ENCODE measurements at places on chromosomes 12 and 14.

DNA sequence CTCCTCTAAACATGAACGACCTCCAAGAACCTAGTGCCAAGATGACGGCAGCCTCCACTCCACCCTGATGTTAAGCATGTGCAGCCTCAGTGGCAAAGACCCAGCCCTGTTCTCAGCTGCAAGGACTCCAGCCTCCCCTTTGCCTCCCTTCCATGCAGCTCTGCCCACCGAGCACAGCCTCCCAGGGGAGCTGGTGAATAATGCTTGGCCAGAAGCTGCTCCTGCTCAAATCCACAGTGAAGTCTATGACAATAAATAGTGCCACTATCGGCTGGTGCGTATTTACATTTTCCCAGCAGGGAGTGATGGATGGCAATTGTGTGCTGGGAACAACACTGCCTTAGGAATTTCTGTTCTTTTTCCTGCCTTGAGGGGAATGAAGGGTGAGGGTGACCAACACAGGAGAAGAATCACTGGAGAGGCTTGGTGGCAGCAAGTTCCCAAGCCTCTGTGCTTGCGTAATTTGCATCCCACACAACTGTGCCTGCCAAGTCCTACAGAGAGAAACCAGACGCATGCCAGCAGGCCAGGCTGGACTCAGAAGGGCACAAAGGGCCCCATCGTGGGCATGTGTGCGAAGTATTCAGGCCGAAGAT is 29.9 kb upstream of the TC2N start:
- no peak for DNase-seq

DNA sequence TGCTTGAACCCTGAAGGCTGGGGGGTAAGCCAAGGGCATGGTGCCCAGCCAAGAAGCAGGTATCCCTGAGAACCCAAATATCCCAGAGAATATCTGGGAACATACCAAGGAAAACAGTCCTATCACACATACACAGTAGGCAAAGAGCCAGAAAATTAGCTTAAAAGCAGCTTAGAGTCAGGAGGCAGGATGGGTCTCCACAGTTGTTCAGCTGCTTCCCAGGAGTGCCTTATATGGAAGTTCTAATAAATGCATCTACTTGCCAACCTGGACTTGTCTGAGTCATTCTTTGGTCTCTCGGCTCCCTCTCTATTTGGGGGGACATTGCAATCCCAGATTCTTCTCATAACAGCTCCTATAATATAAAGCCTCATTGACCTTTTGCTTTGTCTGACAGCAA is 9.0 kb upstream of the GPR135 start:
- DNase-seq, result no peak

DNA sequence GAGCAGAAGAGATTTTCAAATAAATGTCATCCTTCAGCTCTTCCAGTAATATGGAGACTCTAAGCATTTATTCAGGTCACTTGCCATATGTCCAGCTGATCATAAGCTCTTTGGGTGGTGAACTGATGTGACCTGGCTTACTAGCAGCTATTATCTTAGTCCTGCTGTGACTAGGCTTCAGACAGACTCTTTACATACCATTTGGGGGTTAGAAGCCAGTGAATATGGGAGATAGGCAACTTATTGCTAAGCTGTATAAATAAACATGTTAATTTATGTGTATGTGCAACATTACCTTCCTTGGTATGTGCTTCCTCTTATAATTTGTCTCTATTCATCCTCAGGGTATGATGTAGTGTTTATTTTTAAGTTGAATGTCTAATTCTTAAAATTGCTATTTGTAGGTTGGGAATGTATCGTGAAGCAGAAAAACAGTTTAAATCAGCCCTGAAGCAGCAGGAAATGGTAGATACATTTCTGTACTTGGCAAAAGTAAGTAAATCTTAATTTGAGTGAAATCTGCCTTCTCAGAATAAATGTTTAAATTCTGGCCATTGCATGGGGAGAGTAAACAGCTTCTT is 32.4 kb downstream of the TTC8 start:
- no peak for DNase-seq

- DNase-seq, result peak; percentile 86
These were observed 7.6 kb upstream of the SERPINA1 start for GRCh38 chr14:94395888-94396574.
